ENCODE measurements at places on chromosomes 1 and 21. TPM values are rescaled to one million over a fixed set of nuclear protein-coding genes. Genes with fewer than 3 reads are reported as not detected.

DNA sequence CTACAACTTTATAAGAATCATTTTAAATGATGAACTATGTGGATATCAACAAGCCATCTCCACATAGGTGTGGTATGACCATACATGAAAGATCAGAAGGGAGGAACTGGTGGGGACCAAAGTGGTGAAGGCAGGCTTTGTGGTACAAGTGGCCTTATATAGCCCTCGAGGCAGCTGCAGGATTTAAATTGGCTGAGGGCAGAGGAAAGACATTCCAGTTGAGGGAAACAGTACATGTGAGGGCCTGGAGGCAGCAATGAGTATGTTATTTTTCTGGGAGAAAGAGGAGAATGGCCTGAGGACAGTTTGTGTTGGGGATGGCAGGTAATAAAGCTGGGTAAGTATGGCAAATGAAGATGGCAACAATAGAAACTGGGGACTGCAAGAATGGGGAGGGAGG is 17.1 kb downstream of the OSCP1 start:
- DNase-seq = no peak

DNA sequence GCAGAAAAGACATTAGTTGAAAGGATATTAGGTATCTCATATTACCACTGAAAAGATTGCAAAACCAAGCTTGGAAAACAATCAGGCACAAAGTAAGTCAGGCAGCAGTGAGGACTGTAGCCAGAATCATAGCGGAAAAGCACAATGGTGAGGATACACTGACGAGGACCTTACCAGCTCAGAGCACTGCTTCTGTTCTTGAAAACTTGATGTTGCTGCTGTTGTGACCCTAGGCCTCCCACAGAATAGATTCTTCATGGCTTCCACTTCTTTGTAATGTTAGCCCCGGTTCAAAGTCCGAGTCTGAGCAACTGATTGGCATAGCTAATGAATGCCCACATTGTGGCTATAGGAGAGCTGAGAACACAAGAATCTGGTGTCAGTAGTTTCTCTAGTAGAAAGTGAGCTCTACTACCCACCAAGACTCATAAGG is 45.2 kb upstream of the LRRC8C start:
- no peak for DNase-seq

DNA sequence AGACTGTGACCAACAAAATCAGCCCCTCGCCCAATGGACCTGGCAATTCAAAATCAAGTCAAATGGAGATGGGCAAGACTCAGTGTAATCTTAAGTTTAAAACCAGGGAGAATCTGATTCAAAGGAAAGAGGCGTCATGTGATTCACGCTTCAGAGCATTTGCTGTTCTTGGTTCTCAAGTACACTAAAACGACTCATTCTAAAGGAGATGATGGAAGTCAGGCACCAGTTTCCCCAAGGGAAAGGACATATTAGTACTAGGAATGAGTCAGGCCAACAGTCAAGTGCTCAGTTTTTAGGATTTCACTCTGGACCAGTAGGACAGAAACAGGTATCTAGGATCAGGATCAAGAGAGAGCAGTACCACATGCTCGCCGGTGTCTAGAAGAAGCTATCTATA is 429.6 kb downstream of the PLPP3 start:
- DNase-seq = no peak

- no peak for DNase-seq
These were observed 189.5 kb downstream of the RASAL2 start for GRCh38 chr1:178283409-178283808.

- DNase-seq = no peak
These were observed 454.3 kb downstream of the MATN1 start for GRCh38 chr1:30268923-30269666.

DNA sequence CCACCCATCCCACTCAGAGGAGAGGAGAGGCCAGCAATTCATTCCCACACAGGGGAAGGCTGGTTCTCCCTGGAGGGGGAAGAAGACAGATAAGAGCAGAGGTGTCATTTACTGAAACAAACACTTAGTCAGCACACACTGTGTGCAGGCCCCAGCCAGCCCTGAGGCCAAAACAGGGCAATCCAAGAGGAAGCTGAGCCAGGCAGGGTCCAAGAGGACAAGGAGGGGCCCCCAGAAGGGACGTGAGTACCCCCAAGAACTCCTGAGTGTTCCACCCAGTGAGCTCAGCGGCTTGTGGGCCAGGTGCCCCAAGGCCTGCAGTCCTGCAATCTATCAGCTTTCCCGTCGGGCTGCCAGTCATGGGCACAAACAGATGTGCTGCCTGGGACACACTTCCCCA is 15.8 kb downstream of the ADGRB2 start:
- no peak for DNase-seq

DNA sequence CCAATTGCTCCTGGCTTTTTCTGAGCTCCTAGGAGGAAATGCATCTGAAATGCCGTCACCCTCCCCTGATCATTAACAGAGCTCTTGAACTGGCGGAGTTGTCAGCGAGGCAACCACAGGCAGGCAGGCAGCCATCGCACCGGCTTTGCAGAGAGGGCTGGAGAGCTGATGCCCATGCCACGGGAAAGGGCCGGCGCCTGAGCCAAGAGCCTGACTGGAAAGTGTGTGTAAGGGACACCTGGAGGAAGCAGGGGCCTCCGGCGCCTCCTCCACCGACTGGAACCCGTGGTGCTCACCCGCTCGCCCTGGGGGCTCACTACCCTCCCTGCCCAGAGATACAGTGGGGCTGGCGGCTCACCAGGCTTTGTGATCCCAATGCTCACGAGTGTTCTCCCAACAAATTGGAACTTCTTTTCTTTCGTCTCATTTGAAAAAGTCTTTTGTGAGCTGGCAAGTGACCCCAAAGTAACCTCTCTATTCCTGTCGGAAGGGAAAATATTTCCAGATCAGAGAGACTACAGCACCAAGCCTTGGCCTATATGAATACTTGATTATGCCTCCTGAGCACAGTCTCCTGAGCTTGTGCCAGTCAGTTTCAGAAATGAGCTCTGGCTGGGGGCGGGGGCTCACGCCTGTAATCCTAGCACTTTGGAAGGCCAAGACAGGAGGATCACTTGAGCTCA is 97.7 kb upstream of the SLC25A33 start:
- no peak for DNase-seq

DNA sequence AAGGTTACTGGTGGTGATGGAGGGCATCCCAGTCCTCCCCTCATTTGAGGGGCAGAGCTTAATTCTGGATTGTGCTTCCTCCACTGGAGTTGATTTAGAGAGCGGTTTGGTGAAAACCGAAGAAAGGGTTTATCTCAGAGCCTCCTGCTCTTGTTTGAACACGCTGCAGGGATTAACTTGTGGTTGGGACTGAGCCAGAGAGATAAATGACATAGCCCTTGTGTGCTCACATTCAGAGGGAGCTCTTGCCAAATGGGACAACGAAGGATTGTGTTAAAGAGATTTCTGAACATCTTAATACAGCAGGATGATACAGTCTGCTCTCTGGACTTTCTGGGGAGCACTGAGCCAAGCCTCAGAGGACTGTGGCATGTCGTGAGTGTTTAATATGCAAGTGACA is 308.2 kb downstream of the DISC1 start:
- no peak for DNase-seq

GRCh38 chr1:218967836-218968235 is 205.8 kb upstream of the LYPLAL1 start:
- DNase-seq = no peak

- DNase-seq = no peak
These were observed 48.9 kb downstream of the RASSF5 start for GRCh38 chr1:206556047-206556749.

- no peak for DNase-seq
These were observed 156.2 kb downstream of the TGFBR3 start for GRCh38 chr1:91729621-91730358.

DNA sequence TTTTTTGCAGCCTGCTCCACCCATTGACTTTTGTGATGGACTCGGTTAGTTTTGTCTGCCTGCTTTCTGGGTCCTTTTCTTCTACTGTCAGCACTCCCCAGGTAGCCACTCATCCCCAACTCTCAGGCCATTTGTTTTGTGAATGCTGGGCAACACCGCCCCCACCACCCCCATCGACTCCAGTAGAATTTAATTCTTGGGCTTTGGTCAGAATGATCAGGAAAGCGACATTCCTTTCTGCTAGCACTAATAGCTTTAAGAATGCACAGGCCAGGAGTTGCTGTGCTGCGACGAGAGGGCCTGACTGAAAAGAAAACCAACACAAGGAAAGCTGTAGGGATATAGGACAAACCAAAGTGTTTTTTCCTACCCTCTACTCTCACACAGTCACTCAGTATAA is 144.4 kb downstream of the CDC7 start:
- no peak for DNase-seq

Gene GJA5
- 19.6 TPM for total RNA-seq

Gene GBP7
- total RNA-seq = 0.13 TPM

Gene PCP4
- 8.5 TPM for total RNA-seq

Gene NBPF4
- total RNA-seq = 0.18 TPM

Gene YRDC
- total RNA-seq = 8.1 TPM

Gene TNNI3K
- total RNA-seq = 9.6 TPM

Data from sciatic nerve (tissue), 2 donors.